ENCODE measurements at places on chromosomes 12 and 14. TPM values are rescaled to one million over a fixed set of nuclear protein-coding genes. Genes with fewer than 3 reads are reported as not detected.

CD163L1 gene
- 1.6 TPM for total RNA-seq

TPCN1 gene
- 2.5 TPM for total RNA-seq

PROX2 gene
- total RNA-seq, result not detected

TGFB3 gene
- 2.2 TPM for total RNA-seq
